ENCODE measurements at places on chromosomes 5 and 9. TPM values are rescaled to one million over a fixed set of nuclear protein-coding genes. Genes with fewer than 3 reads are reported as not detected.

Gene INSL6
- total RNA-seq, result not detected

Gene ANKRD18B
- total RNA-seq, result 7.5 TPM

DNA sequence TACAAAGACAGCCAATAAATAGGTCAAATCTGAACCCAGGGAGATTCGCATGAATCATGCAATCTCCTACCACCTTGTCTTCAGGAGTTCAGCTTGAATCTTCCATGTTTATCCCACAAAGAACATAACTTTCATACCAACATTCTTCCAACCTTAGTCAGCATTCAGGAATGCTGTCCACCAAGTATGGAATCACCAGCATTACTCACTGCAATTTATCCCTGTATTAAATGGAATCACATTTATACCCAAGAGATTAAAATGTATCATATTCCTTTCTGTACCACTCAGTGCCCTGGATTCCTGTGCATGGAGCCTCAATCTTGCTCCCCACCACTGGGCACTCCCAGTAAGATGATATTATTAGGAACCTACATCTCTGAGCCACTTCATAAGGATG, 162.6 kb downstream of the GLIS3 start:
- peak; percentile 95 for DNase-seq
- H3K4me1 ChIP-seq, result peaks cover 69% of the 10 kb centered on the region
- no peaks in the 10 kb centered on the region for H3K36me3 ChIP-seq
- no peaks in the 10 kb centered on the region for H3K27me3 ChIP-seq
- H3K27ac ChIP-seq, result peak overlapping the region; percentile 95

DNA sequence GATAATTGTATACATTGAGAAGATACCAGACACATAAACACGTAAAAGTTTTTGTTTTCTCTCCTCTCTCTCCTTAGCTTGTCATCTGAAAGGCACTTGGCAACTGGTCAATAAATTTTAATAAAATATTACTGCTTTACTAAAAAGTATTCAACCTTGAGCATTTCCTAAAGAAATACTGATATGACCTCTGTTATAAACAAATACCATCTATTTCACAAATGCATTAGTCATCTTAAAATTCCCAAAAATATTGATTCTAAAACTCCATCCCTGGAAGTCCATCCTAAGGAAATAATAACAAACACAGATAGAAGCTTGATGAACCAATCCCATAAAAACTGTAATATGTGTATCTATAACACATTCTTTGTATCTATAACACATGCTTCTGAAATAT, 483.2 kb downstream of the TLR4 start:
- no peak overlapping the region for H3K4me3 ChIP-seq
- H3K27me3 ChIP-seq, result no peaks in the 10 kb centered on the region
- DNase-seq, result no peak

DNA sequence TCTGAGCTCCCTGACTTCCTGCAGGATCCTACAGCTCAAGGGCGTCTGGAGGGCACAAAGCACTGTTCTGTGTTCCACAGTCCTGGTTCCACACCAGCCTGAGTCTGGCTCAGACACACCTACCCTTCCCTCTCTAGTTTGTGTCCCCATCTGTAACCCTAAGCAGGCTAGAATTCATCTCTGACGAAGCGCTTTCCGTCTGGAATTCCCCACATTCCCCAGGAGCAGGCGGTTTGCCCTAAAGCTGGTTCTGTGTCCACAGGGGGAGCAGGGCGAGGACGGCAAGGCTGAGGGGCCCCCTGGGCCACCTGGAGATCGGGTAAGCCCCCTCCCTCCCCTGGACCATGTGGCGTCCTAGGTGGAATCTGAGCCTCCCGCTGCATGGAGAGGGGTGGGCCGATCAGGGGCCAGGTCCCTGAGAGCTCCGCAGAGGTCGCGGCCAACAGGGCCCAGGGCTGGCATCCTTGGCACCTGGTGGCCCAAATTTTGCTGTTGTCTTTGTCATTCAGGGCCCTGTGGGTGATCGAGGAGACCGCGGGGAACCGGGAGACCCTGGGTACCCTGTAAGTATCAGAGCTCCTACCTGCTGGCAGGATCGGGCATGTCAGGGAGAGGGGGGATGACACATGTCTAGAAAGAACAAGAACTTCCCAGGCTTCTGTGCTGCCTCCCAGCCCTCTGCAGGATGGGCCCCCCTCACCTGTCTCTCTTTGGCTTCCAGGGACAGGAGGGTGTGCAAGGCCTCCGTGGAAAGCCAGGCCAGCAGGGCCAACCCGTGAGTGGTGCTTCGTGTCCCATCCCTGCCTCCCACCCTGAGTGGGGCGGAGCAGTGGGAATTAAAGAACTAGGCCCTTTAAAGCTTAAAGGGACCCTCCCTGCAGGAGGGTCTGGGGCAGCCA, 34.5 kb upstream of the ORM1 start:
- peaks cover 55% of the 10 kb centered on the region for H3K4me1 ChIP-seq
- peak; percentile 67 for DNase-seq
- H3K4me3 ChIP-seq, result peak overlapping the region; percentile 22
- 0 out of 2 replicates have a peak, but pooled peaks cover 1% of the 10 kb centered on the region for H3K27me3 ChIP-seq
- H3K27ac ChIP-seq, result peak overlapping the region; percentile 76

All from HFFc6 (cell line).